ENCODE measurements at places on chromosomes 4 and X.

GRCh38 chr4:152598454-152598853 lies 62.6 kb upstream of the FBXW7 start:
- no peak for DNase-seq

GRCh38 chr4:32884198-32884597 lies 2164.0 kb downstream of the PCDH7 start:
- peak; percentile 39 for DNase-seq

GRCh38 chr4:169652535-169652934 lies 32.2 kb downstream of the CLCN3 start:
- DNase-seq = no peak

DNA sequence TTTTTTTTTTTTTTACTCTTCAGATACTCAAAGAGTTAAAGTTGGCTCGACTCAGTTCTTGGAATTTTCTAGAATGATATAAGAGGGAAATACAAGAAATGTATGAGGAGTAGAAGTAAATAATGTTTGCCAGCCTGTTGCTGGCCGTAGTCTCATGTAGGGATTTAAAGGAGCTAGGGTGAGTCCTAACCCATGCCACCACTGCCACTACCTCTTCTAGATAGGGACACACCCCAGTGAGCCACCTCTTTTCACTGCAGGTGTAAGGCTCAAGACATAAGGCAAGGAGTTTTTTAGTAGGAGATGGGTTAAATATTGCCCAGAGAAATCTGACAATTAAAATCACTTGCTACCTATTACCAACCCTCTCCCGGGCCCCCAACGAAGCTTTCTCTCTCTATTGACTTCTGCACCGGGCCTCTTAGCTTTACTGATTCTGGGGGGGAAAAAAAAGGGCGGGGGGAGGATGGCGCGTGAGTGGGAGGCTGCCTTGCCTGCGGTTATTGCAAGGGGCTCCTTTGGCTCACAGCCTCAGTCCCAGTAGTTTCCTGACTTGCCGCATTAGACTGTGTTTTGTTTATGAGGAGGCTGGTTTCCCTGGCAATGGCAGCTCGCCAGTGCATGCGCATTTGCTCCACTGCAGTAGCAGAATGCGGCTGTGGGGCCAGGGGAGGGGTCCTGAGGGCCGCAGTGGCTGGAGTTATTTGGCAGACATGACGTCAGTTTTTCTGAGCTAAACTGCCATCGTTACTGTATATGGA lies 3.0 kb downstream of the LINC00632 start:
- DNase-seq = peak; percentile 81

- DNase-seq = peak; percentile 31
These were observed 52.8 kb upstream of the ANKRD17 start for GRCh38 chr4:73311428-73311827.

GRCh38 chrX:3231766-3232165 lies 114.7 kb downstream of the MXRA5 start:
- peak; percentile 36 for DNase-seq

GRCh38 chrX:7074148-7074907 lies 73.2 kb upstream of the STS start:
- DNase-seq = no peak
